ENCODE measurements at places on chromosomes 6 and 20.

DNA sequence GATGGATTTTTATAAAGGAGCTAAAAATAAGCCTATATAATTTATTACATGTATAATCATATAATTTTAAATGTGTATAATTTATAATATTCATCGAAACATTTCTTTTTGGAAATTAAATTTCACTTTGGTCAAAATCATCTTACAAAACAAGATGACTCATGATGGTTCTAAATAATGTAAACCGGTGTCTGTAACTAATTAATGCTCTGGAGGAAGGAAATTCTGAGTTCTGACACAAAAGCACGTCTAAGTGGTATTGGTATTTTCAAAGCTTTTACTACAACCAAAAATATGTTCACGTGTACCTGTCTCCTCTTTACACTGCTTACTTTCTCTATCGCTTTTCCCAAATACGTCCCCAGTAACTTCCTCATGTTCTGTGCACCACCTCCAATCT lies 134.1 kb downstream of the MTHFD1L start:
- DNase-seq = no peak

DNA sequence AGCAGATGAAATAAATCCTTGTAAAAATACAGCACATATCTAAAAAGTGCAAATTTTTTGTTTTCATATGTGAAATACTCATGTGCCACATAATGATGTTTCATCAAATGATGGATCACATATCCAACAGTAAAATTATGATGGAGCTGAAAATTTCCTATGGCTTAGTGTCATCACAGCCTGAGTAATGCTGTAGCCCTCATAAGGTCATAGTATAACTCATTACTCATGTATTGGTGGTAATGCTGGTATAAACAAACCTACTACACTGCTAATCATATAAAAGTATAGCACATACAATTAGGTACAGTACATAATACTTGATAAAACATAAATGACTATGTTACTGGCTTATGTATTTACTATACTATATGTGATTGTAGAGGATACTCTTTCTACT lies 12.9 kb downstream of the TSPYL1 start:
- no peak for DNase-seq

DNA sequence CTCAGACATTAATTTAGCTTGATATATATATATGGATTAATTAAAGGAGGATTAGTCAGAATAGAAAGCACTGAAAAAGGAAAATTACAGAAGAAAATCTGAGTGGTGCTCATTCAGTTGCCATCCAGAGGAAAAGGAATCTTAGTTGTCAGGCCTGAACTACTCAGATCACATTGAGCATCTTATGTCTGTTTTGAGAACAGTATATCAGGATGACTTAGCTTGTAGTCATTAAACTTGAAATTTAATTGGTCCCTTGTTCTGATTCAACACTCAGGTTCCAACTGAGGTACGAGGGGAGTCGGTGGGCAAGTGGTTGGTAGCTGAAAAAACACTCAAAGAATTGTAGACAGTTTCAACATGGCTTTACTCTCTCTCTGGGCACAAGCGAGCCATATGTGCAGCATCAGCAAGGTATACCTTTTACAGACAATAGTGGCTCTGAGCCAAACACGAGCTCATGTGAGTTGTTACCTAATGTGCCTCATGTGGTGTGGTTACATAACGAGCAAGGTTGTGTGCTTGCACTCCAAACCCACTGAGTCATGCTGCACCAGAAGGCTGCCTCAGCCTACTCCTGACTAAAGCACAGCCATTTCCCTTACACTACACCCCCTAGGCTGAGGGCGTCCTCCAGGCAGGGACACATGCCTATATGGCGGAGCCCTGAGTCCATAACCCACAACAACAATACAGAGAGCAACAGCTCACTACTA lies 73.0 kb upstream of the HMGN3 start:
- DNase-seq = no peak

DNA sequence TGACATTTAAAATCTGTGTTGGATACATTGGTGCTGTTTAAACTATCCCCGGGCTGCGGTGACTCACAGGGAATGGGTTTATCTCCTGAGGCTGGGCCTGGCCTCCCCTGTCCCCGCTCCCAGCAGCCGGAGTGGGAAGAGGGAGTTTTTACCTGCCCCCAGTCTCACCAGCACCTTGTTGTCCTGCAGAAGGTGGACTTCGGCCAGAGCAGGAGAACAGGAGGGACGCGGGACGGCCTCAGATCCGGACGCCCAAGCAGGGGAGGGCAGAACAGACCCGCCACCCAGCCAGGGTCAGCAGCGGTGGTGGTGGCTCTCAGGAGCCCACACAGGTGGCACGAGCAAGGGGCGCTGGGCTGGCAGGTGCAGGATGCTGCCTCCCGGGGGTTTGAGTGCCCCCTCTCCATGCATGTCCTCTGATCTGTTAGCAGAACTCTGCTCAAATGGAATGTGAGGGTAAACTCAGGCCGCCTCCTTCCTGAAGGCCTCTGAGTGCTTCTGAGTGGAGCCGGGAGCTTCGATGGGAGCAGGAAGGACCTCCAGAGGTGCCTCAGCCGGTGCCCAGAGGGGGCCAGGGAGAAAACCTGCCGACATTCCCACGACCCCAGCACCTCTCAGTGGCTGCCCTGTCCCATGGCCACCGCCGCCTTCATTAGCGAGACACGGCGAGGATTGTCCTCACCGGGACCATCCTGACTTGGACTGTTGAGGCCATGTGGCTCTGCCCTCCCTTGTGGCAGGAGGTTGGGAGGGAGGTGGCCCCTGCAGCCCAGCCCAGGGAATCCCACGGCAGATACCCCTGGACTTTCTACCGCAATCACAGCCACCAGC lies 43.4 kb upstream of the MRGBP start:
- DNase-seq = no peak

DNA sequence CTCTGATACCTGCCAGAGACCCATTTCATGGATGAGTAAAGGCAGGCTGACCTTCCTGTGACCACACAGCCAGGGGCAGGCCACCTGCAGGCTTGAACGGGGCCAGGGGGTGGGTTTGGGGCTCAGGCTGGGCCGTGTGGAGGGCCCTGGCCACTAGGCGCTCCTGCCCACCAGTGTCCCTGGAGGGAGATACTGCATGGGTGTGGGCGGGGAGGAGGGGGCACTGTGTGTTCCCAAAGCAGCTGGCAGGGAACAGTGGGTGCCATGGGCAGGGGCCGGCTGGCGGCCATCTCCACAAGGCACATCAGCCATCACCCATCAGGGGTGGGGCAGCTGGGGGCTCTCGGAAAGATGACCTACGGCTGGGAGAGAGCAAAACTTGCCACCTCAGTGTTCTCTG lies 15.4 kb downstream of the SRC start:
- no peak for DNase-seq

DNA sequence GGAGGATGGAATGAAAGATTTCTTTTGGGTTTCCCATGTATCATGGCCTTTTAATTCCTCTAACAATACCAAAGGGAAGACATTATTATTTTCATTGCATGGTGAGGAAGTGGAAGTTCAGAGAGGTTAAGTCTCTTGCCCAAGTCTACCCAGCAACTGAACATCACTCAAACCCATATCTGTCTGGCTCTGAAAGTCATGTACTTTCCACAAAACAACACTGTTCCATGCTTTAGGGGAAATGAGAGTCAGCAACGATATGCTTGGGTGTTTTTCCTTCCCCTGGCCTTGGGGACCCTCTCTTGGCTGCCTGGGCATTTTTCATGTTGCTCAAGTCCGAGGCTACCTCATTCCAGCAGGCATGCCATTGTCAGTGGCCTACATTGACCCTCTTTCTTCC lies 118.8 kb downstream of the ADTRP start:
- DNase-seq = no peak

DNA sequence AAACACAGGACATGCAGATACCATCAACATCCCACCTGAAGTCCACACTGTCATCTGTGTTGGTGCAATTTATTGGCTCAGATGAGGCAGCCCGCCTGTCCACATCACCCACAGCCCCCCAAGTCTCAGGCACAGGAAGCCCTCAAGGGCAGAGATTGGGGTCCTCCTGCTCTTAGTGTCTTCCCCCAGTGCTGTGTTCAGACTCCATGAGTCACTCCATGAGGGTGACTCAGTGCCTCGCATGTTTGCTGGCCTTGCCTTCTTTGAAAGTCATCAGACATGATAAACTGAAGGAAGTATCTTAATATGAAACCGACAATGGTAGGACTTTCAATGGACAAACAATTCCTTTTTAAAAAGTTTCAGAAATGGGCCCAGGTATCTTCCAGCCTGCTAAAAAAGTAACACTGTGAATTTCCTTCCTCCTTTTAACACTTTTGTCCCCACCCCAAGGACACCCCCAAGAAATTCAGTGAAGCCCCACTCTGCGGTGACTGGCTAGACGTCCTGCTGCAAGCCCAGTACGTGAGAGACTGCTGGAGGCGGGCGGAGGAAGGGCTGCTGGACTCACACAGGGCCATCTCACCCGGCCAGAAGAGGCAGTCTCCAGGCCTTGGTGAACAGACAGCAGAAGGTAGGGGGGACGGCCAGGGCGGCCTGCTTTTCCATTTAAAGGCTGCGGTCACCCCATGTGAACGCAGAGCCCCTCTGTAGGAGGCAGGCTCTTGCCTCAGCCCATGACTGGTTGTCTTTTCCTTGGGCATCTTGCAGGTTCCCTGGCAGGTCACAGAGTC lies 43.0 kb upstream of the KCNK16 start:
- DNase-seq = no peak

- DNase-seq = no peak
Observed at GRCh38 chr20:37567671-37568588, 40.3 kb upstream of the BLCAP start.

- DNase-seq = no peak
Observed at GRCh38 chr6:36973647-36974046, 12.3 kb downstream of the MTCH1 start.

GRCh38 chr6:11806561-11807317 lies 28.1 kb upstream of the ADTRP start:
- DNase-seq = peak; percentile 8

GRCh38 chr6:505374-505773 lies 113.8 kb downstream of the IRF4 start:
- no peak for DNase-seq

DNA sequence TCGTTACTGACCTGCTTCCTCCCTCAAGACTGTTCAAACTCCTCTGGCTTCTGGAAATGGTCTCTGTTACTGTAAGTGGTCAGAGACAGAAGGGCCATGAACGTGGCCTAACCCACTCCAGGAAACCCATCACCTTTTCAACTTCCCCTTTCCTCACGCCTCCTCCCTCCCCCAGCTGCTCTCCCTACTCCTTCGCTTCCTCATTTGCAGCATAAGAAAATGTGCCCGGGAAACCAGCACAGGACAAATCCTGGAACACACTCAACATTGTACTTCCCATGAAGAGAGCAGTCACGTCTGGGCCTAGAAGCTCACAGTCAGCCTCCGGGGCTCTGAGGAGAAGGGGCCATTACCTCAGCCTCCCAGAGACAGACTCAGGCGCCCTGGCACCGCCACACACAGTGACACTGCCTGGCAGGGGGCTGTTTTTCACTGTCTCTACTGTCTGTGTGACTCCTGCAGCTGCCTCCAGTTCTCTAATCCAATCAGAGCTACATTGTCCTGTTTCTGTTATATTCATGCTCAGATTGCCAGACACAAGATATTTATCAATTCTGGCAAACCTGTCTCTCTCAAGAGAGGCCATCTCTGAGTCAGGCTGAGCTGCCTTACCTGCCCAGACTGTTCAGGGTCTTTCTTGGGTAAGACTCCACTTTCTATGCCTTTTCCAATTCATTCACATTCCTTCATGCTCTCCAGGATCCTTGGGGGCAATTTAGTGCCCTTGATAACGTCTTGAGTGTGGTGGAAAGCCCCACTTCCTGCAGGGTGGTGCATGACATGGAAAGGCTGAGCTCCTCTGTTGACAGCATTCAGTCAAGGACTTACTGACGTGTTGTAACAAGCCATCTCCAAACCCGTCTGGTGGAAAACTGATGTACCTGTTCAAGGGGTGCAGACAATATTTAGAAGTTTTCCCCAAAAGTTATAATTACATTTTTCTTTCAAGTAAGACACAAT lies 242.2 kb downstream of the HIVEP2 start:
- no peak for DNase-seq

GRCh38 chr20:61850926-61851900 lies 214.5 kb downstream of the TAF4 start:
- DNase-seq = no peak

- DNase-seq = no peak
Observed at GRCh38 chr20:25389401-25389857, 1.2 kb downstream of the ABHD12 start.

- no peak for DNase-seq
Observed at GRCh38 chr20:40703975-40704530, 15.0 kb upstream of the MAFB start.

GRCh38 chr6:127833336-127833735 lies 67.5 kb downstream of the THEMIS start:
- DNase-seq = no peak

GRCh38 chr6:134161041-134161440 lies 108.6 kb upstream of the SLC2A12 start:
- DNase-seq = no peak

All from CD4-positive, alpha-beta T cell treated with Interleukin-4 for 4 hours (primary cell).